Mesothelial cell of epicardium (in vitro differentiated cells): ENCODE measurements at places on chromosomes 4 and X.

- no peak for DNase-seq
Observed at GRCh38 chr4:172683021-172683420, 485.6 kb upstream of the GALNT7 start.

GRCh38 chr4:8205749-8206611 lies 6.9 kb downstream of the SH3TC1 start:
- DNase-seq: no peak

DNA sequence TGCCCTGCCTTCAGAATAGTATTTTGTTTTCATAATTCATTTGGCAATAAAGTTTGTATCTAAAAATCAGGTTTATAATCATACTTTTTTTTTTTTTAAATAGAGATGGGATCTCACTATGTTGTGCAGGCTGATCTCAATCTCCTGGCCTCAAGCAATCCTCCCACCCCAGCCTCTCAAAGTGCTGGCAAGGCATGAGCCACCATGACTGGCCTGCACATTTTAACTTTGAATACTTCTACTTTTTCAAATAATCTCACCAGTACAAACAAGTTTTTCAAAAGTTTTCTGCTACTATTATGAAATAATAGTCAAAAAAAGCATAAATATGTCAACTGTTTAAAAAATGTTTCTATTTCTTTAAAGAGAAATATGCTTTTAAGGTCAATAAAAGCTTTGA lies 69.6 kb upstream of the GPR34 start:
- DNase-seq: no peak

GRCh38 chr4:26877406-26877805 lies 16.8 kb downstream of the STIM2 start:
- DNase-seq: no peak

- no peak for DNase-seq
Observed at GRCh38 chr4:174230680-174231079, 52.8 kb downstream of the FBXO8 start.

DNA sequence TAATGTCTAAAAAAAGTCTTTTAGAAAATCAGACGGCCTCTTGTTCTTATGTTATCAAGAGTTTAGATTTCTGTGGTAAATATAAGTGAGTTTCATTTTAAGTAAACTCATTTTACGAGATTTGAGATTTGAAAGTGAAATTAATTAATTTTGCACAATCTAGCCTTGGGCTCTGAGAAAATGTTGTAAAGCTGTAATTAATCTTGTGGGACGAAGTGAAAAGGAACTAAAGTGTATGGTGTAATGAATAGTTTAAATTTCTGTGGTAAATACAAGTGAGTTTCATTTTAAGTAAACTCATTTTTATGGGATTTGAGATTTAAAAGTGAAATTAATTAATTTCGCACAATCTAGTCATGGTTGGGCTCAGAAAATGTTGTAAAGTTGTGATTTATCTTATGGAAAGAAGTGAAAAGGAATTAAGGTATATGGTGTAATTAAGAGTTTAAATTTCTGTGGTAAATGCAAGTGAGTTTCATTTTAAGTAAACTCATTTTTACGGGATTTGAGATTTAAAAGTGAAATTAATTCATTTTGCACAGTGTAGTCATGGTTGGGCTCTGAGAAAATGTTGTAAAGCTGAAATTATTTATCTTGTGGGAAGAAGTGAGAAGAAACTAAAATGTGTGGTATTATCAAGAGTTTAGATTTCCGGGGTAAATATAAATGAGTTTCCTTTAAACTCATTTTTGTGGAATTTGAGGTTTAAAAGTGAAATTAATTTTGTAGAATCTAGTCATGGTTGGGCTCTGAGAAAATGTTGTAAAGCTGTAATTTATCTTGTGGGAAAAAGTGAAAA lies 1.6 kb downstream of the SCML1 start:
- DNase-seq: no peak

DNA sequence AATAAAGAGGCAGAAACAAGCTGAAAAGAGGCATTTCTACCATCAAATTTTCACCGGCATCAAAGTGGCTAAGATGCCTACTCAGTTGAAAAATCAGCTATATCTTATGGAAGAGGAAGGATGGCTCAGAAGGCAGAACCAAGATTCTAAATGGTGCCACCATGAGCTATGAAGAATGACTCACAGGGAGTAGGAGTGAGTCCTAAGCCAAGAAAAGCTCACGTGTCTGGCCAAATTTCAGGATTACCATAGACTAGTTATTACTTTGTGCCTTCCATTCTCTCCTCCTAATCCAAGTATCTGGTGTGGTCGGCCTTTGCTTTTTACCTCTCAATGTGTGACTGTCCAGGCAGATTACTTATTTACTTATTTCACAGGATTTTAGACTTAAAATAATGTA lies 54.8 kb downstream of the BMP3 start:
- DNase-seq: no peak

GRCh38 chrX:24480400-24480865 lies 15.3 kb downstream of the PDK3 start:
- no peak for DNase-seq

- no peak for DNase-seq
Observed at GRCh38 chr4:23922541-23923111, 32.8 kb upstream of the PPARGC1A start.

DNA sequence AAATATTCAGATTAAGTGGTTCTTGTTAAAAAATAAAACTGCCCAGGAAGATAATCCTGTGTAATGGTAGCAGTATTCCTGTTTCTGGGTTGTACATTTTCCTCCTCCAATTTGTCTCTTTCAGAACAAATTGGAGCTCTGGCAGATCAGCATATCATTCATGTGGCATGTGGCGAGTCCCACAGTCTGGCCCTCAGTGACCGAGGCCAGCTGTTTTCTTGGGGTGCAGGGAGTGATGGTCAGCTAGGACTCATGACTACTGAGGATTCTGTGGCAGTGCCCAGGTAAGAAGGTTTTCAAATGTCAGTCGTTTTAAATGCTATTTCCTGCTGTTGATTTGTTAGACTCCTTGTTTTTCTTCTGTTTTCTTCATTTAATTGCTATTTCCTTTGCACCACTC lies 47.9 kb downstream of the NAP1L5 start:
- DNase-seq: no peak

GRCh38 chr4:2059726-2060602 lies 837 bp downstream of the NAT8L start:
- DNase-seq: no peak

GRCh38 chrX:134671294-134671693 lies 13.0 kb upstream of the PLAC1 start:
- no peak for DNase-seq

- DNase-seq: no peak
Observed at GRCh38 chr4:15884666-15885065, 53.9 kb downstream of the FGFBP1 start.

- DNase-seq: no peak
Observed at GRCh38 chrX:6558979-6559378, 24.1 kb upstream of the VCX3A start.

- DNase-seq: no peak
Observed at GRCh38 chrX:141341743-141342142, 99.4 kb upstream of the SPANXC start.

DNA sequence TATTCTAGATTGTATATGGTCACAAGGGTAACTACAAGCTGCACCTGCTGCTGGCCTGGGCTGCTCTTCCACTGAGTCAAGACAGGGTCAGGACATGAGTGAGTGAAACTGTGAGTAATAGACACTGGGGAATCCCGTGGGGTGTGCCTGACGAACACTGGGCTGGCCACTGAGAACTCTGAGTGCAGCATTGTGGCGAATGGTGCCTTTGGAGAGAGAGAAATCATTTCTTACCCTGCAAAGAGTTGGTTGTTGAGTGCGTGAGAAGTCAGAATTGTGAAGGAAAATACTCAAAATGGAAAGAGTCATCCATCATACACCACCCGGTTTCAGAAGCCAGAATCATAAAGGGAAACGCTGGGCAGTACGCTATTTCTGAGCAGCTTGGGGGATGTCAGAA lies 43.1 kb upstream of the LSM6 start:
- no peak for DNase-seq

DNA sequence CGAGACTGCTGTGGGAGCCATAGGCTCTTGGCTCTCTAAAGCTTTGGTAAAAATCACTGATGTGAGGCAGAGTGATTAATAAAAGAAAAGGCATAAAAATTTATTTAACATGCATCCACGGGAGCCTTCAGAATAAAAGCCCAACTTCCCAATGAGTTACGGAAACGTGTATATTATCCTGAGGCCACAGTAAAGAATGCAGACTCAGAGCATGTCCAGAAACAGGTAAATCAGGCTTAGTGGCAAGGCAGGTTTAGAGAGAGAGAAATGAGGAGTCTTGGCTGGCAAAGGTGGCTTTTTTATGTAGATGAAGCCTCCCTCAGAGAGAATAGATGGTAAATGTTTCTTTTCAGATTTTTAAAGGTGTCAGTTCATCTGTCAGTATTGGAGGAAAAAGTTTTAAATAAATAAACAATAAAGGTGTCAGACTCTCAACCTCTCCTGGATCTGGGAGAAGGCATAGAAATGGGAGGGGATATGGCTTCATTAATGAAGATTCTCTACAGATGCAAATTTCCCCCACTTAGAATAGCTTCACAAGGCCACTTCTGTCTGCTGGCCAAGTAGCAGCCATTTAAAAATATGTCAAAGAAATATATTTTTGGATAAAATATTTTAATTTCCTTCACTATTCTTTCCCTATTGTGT lies 24.0 kb downstream of the C4orf51 start:
- DNase-seq: no peak

- DNase-seq: peak; percentile 19
Observed at GRCh38 chr4:166501941-166502382, 628.9 kb downstream of the TLL1 start.

- DNase-seq: no peak
Observed at GRCh38 chr4:80578001-80578400, 242.5 kb downstream of the CFAP299 start.

DNA sequence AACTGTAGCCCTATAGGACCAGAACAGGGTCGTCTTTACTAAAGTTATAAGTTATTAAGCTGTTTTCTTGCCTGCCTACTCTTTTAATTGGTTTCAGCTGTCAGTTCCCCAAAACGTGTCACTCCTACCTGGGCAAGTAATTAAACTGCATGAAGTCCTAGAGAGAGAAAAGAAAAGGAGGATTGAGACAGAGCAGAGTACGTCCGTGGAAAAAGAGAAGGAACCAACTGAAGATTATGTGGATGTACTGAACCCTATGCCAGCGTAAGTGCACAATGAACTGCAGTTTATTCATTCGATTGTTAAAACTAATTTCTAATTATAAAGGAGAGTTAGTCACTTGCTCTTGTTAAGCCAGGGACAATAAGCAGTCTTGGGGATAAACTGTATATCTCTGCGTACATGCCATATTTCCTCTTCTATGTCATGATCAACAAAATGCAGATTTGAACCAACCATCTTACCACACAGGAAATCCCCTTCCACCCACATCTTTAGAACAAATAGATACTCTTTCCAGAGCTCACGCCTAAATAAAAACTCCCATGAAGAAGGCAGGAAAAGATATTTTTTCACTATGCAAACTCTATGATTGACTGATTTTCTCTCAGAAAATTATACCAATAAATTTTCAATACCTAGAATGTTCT lies 22.8 kb downstream of the STAP1 start:
- no peak for DNase-seq

DNA sequence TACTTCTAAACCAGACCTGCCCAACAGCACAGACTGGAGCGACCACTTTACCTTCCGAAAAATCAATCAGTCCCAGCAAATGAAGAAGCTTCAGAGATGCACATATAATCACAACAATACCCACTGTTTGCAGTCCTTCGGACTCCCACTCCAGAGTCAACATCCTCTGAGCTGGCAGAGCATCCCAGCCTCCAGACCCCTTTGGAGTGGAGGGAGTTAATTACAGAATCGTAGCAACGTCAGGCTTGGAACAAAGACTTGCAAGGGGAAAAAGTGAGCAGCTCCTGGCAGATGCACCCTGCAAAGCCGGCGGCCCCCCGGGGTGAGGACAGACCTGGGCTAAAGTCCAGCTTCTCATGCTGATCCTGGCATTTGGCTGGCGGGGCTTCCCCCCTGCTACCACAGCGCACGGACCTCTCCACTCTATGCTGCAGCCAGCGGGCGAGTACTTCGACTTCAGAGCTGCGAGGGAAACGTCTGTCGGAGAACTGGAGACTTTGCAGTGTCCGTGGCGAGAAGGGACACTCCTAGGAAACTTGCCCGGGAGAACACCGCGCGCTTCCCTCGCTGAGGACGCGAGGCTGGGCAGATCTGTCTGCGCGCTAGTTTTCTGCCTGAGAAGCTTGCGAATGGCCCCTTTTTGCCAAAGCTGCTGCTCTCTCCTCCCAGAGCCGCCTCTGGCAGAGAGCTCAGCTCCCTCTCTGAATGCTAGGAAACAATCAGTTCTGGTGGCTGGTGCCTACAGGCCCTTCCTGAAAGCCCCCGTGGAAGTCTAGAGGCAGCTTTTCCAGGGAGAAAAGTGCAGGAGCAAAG lies 283.7 kb downstream of the PACRGL start:
- DNase-seq: peak; percentile 46

- no peak for DNase-seq
Observed at GRCh38 chrX:129026202-129026601, 497.1 kb downstream of the SMARCA1 start.

DNA sequence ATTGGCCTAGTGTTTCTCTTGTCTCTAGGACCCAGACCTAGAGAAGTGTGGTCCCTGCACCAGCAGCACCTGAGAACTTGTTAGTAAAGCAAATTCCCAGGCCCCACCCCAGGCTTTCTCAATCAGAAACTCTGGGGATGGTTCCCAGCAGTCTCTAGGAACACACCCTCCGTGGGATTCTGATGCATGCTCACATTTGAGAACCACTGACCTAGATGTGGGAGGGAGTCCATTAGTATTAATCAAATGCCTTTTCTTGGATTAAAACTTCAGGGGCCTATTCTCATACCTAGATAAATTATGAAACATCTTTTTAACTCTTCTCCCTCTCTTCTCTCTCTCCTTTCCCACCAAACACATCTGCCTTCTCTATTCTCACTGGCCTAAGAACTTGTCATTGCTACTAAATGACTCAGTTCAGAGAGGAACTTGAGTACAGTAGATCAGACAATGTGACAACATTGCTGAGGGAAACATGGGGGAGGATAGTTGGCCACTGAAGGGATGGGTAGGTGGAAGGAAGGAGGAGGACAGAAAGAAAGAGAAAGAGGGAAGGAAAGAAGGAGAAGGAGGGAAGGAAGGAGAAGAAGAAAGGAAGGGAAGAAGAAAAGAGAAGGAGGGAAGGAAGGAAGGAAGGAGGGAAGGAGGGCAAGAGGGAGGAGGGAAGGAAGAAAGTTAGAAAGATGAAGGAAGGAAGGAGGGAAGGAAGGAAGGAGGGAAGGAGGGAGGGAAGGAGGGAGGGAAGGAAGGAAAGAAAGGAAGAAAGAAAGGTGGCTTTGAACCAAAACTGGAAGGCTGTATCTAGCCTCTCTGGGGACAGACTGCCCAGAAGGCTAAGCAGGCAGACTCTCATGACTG lies 132.7 kb upstream of the MAP3K15 start:
- no peak for DNase-seq

GRCh38 chrX:65750674-65751469 lies 83.4 kb downstream of the MSN start:
- DNase-seq: no peak

DNA sequence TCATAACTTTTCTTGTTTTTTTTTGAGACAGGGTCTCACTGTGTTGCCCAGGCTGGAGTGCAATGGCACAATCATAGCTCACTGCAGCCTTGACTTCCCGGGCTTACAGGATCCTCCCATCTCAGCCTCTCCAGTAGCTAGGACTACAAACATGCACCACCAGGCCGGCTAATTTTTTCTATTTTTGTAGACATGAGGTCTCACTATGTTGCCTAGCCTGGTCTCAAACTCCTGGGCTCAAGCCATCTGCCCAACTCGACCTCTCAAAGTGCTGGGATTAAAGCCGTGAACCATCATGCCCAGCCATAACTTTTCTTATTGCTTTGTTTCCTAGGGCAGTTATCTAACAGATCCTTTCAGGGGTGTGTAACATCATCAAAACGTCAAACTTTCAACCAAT lies 11.8 kb downstream of the SEC24D start:
- DNase-seq: no peak

- no peak for DNase-seq
Observed at GRCh38 chr4:4969298-4969697, 50.0 kb downstream of the CYTL1 start.
